ENCODE measurements at places on chromosomes 1 and 21.

DNA sequence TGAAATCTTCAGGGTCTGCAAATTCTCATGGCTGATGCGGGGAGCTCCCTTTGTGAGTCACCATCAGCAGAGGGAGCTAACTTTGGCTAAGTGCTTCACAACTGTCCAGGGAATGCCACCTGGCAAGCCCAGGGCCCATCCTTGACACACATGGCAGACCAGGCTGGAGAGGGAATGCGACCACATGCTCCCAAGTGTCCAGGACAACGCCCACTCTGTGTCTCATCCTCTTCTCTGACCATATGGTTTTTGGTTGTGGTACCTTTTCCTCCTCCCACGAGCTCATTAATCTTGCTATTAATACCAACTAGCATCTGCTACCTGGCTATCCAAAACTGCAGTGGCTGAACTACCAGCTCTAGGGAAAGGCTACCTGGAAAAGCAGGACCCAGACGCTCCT is 37.1 kb upstream of the CLSTN1 start:
- DNase-seq, result no peak

- DNase-seq, result no peak
Measured at GRCh38 chr1:57319165-57319564, 104.7 kb downstream of the DAB1 start.

DNA sequence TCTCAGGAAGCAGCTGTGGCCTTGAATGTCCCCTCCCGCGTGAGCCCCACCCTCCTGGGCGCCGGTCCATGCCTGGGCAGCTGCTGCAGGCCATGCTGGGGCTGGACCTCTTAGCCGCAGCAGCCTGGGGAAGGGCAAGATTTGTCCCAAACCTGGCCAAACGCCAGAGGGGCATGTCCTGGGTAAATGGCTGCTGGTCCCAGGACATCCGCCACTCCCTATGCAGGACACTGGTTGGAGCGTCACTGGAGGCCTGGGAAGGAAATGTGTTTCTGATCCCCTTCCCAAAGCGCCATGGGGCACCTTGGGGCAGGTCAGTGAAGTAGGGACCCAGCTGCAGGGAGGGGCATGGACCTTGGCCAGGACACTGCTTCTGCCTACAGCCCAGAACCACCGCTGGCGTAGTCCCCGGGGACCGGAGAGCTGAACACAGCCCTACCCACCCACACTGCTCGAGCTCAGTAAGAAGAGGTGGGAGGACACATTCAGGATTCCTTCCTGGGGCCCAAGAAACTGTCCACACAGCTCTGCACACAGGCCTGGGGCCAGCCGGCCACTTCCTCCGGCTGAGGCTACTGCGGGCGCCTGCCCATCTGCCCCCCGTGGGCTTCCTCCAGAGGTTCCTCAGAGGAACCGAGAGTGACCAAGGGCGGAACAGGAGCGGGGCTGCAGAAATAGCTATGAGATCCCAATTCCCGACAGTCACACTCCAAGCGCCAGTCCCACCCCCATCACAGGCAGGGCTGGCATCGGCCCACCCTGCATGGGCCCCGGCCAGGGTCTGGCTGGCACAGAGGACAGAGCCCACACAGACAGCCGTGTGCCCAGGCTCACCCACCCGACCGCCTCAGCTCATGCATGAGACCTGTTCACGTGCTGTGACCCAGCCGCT is 10.8 kb upstream of the PLEKHG5 start:
- no peak for DNase-seq

DNA sequence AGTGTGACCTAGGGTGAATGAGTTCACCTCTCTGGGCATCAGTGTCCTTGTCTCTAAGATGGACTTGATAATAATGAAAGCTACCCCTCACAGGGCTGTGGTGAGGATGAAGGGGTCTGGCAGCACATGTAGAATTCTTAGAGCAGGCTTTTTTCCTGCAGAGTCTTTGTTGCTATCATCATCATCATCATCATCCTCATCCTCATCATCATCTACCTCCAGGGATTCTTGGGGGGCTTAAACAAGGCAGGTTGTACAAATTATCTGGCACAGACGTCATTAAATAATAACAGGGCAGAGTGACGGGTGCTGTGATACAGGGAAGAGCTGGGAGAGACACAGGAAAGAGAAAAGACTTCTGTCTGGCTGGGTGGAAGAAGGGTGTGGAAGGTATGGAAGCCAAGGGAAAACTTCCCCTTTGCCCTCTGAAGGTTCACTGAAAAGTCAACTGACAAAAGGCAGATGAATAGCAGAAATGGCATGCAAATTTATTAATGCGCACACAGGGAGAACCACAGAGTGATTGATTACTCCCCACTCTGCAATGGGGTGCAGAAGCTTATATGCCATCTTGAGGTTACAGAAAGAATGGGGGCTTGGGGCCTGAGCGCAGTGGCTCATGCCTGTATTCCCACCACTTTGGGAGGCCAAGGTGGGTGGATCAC is 17.0 kb upstream of the SLC2A1 start:
- no peak for DNase-seq

- DNase-seq, result no peak
Measured at GRCh38 chr1:76027341-76027740, 47.2 kb upstream of the ST6GALNAC3 start.

DNA sequence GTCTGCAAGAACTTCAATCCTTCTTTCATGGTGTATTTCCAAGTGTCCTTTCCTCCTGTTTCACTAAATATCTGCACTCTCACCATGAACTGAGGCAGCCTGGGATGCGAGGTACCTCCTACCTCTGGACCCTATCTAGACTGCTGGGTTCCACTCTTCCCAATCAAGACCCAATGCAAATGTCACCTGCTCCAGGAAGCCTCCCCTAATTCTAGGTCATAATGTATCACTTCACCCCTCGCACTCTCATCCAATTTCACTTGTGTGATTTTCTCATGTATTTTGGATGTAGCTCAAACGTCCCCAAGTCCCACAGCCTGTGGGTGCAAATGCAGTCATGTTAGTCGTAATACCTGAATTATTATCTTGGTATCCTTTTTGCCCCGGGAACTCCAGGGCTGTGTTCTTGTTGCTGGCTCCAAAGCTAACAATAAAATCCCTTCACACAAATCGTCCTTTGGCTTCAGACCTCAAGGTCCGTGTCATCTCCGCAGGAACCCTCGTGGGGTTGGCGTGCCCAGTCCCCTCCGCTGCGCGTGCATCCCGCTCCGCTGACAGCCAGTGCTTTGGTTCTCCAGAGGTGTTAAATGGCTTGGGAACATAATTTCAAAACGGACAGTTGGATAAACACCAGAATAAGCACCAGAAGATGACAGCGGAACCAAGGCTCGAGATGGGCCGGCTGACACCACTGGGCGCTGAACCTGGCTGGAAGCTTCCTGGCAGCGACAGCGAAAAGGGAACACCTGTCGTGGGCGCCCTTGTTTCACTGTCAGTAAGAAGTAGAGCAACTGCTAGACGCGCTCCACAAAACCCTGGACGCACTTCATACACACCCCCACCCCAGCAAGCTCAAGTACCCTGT is 1.0 kb upstream of the BACH1 start:
- no peak for DNase-seq

GRCh38 chr1:54809496-54810074 is 8.5 kb upstream of the TTC22 start:
- DNase-seq, result no peak

DNA sequence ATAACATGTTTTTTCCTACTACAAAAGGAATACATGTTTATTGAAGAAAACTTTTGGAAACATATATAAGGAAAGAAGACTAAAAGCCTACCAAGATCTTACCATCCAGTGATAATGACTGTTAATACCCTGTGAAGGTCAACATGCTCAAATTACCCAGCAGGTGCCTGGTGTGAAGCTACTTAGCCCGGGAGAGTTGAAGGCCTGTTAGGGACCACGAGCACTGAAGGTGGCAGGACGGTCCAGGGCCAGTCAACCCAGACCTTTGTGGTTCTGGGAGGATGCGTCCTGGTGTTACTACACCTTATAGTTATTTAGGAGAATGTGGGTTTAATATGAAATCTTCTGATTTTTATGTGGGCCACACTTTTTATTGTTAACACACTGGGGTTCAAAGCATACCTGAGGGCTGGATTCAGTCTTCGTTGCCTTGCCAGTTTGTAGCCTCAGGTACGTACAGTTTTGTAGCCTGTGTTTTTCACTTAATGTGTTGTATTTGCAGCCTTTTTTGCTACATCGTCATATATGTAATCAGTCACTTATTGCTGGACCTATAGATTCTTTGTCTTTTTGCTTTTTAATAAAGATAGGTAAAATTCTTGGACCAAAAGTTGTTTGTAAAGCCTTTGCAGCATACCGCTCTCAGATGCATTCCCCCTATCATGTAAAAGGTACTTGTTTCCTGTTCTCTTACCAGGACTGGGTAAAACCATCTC is 9.8 kb downstream of the ITSN1 start:
- DNase-seq, result no peak
